ENCODE measurements at places on chromosomes 5 and 9.

GRCh38 chr9:34550681-34551270 is 28.0 kb upstream of the ENHO start:
- no peak for DNase-seq

- DNase-seq: no peak
Measured at GRCh38 chr5:56211298-56211865, 21.7 kb downstream of the ANKRD55 start.

DNA sequence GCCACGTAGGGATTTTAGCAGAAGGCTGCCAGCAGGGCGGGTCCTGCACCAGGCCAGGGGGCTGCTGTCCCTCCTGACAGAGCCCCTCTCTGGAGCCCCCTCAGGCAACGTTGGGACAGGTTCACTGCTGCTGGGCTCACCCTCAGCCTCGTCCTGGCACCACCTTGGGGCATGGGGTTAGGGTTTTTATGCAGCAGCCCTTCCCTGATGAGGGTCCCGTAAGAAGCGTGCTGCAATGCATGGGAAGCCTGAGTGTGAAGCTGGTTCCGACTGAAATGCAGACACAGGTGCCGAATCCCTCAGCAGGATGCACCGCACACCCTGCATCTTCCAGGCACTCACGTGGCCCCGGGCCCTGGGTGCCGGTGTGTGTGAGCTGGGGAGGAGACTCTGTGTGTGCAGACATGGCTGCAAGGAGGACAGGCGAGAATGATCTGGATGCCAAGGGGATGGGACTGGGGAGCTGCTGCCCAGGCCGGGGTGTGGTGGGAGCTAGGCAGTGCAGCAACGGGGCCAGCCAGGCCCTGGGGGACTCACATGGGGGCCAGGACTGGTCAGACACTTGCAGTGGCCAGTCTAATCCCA is 27.1 kb downstream of the ZDHHC11B start:
- peak; percentile 11 for DNase-seq

DNA sequence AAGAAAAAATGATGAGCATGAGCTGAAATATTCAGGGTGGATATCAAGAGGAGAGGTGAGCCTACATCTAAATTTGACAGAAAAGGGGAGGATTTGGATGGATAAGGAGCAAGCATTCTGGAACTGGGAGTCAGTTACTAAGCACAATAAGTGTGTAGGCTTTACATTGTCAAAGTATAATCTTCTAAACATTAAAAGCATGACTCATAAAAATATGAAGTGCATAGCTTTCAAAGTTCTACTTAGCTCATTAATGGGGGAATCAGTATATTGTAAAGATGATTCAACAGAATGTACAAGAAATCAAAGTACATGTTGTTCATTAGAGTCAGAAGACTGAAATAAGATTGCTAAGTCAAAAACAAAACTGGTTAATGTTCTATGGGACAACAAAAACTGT is 248.0 kb upstream of the GAS1 start:
- DNase-seq: no peak

DNA sequence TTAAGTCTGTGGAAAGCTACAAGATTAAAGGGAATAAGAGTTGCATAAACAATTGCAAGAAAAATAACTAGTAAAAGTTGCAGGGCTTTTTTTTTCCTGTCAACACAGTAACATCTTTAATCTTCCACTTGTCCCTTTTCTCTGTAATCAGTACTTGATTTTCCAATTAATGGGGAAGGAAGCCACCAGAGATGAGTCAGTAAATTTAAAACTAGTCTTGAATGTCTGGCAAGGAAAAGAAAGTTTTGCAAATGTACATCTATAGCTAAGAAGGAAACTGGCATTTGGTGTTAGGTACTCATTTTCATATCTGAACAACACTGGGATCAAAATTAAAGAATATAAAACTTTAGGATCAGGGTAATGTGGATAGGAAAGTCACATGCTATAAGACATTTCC is 17.1 kb downstream of the DAP start:
- DNase-seq: no peak

- no peak for DNase-seq
Measured at GRCh38 chr5:36059571-36060419, 6.9 kb downstream of the UGT3A2 start.

DNA sequence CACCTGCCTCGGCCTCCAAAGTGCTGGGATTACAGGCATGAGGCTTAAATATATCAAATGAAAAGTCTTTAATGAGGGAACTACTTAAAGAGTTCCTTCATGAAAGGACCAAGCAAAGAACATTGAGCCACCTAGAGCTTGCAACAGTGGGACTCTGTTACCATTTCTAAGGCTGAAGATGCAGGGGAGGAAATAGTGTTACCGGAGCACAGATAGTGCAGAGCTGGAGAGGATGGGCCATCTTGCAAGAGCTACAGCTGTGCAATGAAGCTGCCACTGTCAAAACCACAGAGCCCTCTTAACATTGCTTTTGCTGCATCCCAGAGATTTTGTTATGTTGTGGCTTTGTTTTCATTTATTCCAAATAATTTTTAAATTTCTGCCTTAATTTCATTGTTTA is 77.1 kb upstream of the NAA35 start:
- no peak for DNase-seq

DNA sequence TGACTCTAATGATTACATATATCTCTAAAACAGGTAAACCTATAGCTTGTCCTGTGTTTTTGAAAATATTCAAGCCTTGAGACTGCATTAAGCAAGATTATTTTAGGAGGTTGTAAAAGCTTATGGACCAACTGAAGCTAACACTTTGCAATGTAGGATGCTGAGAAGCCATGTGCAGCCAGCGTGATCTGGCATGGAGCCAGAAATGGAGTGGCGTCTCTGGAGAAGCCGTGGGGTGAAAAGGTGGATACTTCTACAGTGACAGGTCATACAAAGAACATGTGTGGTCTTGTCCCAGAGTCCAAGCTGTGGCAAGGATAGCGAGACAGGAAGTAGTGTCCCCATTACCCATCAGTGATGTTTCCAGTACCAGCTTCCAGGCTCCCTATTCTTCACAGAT is 100.8 kb upstream of the CD180 start:
- DNase-seq: no peak

GRCh38 chr5:180399401-180400215 is 46.5 kb upstream of the GFPT2 start:
- no peak for DNase-seq

- no peak for DNase-seq
Measured at GRCh38 chr5:112004867-112005622, 248.1 kb upstream of the NREP start.

DNA sequence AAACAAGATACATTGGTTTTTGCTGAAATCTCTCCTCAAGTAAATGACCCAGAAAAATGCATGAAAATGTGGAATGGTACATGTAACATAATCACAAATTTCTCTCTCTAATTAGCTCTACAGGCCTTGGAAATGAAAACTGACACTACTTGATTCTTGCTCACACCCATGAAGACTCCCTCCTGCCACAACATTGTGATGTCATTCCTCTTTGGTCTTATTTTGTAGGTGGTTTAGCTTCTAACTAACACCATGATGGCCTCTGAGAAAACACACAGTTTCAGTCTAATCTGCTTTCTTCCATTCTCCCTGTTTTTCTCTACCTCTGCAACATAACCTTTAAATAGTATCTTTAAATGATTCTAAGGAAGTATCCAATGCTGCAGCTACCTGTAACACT is 78.6 kb upstream of the FAM174A start:
- DNase-seq: no peak

DNA sequence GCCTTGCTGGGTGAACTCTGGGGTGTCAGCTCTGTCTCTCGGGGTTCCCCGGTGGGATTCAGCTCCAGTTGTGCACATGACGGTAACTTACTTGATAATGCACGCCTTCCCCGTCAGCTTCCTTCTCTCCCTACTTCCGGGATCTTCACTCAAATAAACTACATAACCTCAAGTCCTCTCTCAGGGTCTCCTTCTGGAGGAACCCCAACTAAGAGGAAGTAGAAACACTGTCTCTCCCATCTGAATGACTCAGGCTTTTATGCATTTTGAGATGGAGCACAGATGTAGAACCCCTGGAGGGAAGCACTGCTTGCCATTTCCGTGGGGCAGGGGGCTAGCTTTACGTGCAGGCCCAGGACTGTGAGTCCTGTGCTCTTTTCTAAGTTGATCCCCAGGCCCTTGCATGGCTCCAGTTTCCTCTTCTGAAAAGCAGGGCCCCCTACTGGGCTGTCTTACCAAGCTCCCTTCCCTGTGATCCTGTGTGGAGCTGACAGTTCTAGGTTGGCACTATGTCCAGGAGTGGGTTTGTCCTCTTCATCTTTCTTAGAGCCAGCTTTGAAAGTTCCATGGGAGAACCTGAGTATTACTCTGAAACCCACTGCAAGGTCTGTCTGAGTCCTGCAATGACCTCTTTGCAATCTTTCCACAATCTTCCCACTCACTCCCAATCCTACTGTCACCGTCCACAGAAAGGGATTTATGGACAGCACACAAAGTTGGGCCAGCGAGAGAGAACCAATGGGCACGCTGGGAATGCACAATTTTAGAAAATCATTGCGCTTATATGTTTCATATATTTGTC is 17.7 kb downstream of the S1PR3 start:
- no peak for DNase-seq

GRCh38 chr5:130488252-130488651 is 584.0 kb downstream of the CHSY3 start:
- no peak for DNase-seq

GRCh38 chr5:172700365-172701290 is 59.6 kb downstream of the NEURL1B start:
- no peak for DNase-seq

DNA sequence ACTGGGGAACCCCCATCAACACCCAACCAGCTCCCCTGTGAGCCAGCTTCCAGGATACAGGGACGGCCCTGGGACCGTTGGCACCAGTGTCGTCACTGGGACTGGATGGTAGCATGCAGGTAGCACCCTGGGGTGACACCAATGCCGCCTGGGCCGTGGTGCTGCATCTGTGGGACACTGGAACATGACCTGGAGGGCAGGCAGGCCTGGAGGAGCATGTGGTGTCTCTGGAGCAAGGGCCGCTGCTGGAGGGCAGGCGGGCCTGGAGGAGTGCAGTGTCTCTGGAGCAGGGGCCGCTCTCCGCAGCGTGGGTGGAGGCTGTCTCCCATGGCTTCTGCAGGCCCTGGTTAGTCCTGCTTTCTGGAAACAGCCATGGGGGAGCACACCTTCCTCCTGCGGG is 13.1 kb downstream of the LPCAT1 start:
- no peak for DNase-seq

DNA sequence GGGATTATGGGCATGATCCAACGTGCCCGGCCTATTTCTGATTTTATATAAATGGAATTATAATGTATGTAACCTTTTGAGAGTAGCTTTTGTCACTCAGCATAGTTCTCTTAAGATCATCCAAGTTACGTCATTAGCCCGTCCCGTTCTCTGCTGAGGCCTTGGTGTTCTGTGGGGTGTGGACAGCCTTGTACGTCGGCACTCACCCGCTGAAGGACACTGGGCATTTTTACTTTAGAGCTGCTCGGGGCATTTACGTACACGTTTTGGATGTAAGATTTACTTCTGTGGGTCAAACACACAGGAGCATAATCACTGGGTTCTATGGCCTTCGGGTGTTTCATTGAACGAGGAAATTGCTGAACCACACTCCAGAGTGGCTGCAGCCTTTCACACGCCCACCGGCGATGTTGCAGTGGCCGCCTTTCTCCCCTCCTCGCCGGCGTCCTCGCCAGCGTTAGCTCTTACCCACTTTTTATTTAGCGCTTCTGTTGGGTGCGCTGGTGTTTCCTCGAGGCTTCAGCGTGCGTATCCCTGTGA is 101.8 kb downstream of the EHMT1 start:
- DNase-seq: no peak

DNA sequence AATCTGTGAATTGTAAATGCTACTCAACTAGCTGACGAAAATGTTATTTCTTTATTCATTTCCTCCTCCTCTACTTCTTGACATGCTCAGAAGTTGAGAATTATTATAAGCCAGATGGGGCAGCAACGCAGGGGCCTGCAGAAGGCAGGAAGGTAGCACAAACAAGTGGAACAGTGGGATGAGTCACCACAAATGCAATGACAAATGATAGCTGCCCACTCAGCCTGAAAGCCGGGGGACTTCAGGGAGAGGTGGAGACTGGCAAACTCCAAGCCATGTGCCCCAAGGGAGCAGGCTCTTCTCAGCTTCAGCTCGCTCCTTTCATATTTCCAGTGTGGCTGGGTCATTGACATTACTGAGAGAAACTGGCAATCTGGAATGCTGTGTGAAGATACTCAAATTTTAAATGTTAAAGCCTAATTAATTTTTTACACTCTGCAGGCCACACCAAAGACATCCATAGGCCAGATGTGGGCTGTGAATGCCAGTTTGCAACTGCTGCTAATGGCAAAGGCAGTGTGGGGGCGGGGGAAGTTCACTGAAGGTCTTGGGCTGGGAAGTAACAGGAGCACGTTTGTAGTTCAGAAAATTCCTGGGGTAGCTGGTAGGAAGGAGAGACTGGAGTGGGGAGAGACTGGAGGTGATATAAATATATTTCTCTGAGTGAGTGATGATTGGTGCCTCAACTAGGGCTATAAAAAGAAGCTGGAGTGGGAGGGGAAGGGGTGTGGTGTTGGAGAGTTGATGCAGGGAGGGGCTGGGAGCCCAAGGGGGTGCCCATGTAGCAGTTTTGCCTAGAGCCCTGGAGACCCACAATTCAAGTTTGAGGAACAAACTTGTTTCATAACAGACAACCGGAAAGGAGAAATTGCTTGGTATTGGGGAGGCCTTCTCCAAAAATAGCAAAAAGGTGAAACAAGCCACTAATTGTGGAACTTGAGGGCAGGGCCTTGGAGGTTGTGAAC is 20.8 kb upstream of the ADRB2 start:
- no peak for DNase-seq

- DNase-seq: no peak
Measured at GRCh38 chr9:95447660-95448420, 68.9 kb downstream of the PTCH1 start.

- no peak for DNase-seq
Measured at GRCh38 chr9:37806271-37806670, 5.7 kb downstream of the DCAF10 start.

- no peak for DNase-seq
Measured at GRCh38 chr9:134007150-134007549, 15.0 kb upstream of the VAV2 start.

DNA sequence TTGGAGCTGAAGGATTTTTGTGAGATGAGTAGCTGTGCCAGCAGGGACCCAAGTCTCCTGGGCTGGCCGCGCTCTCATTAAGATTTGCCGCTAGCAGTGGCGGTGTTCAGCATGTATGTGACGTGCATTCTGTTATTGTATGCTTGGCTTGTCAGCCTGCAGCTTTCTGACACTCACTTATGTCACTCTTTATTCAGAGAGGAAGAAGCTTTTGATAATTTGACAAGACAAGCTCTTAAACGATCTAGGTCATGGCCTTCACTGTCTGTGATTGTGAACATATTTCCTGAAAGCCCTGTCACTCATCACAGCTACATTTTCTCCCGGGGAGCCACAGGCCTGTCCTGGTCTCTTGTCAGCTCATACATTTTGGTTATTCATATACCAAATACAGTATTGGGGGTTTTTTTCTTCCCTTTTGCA is 98.2 kb upstream of the GRHPR start:
- DNase-seq: no peak

- DNase-seq: no peak
Measured at GRCh38 chr9:83280268-83280667, 217.3 kb upstream of the RASEF start.
